Osteocyte (in vitro differentiated cells): ENCODE measurements at places on chromosomes 3 and 15. TPM values are rescaled to one million over a fixed set of nuclear protein-coding genes. Genes with fewer than 3 reads are reported as not detected.

GRCh38 chr15:36403351-36403750 is 176.1 kb upstream of the CDIN1 start:
- no peak overlapping the region for H3K4me3 ChIP-seq
- DNase-seq: no peak
- peaks cover 2% of the 10 kb centered on the region for H3K36me3 ChIP-seq
- no peak overlapping the region for H3K27ac ChIP-seq
- H3K4me1 ChIP-seq: peaks cover 30% of the 10 kb centered on the region

GRCh38 chr3:50381383-50381782 is 22.1 kb upstream of the TMEM115 start:
- H3K27ac ChIP-seq: no peak overlapping the region
- DNase-seq: no peak
- peaks cover 9% of the 10 kb centered on the region for H3K27me3 ChIP-seq
- no peaks in the 10 kb centered on the region for H3K36me3 ChIP-seq

GRCh38 chr15:73024168-73024567 is 28.1 kb upstream of the NEO1 start:
- no peak overlapping the region for H3K27ac ChIP-seq
- H3K4me1 ChIP-seq: no peaks in the 10 kb centered on the region
- H3K27me3 ChIP-seq: peaks cover 38% of the 10 kb centered on the region
- DNase-seq: no peak

DNA sequence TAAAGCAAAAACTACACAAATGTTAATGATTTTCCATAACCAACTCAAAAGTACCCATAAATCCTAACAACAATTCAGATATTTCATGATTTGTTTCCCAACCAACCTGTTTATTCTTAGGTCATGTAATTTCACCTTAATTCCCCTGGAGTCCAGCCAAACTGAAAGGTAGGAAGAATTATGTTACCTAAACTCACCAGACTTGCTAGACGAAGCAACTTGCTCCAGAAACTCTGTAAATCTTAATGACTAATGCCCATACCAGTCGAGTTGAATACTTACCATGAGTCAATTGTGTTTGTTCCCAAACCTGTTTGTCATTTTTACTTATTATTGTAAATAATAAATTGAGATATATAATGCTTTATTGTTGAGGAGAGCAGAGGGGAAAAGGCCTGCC is 1030.0 kb downstream of the TBL1XR1 start:
- DNase-seq: no peak
- no peak overlapping the region for H3K4me3 ChIP-seq
- H3K27ac ChIP-seq: no peak overlapping the region
- H3K27me3 ChIP-seq: peaks cover 5% of the 10 kb centered on the region
- no peaks in the 10 kb centered on the region for H3K4me1 ChIP-seq

- no peak overlapping the region for H3K4me3 ChIP-seq
- no peaks in the 10 kb centered on the region for H3K4me1 ChIP-seq
- no peak for DNase-seq
- H3K27ac ChIP-seq: no peak overlapping the region
Observed at GRCh38 chr15:39021341-39021740, 456.7 kb upstream of the RASGRP1 start.

GRCh38 chr15:60130398-60130797 is 126.3 kb downstream of the FOXB1 start:
- no peak for DNase-seq
- H3K4me3 ChIP-seq: no peak overlapping the region
- H3K27me3 ChIP-seq: peaks cover 41% of the 10 kb centered on the region
- H3K36me3 ChIP-seq: no peaks in the 10 kb centered on the region
- peaks cover 15% of the 10 kb centered on the region for H3K4me1 ChIP-seq

The GOLGA8S gene
- 0.30 and 0.44 TPM in 2 replicates for total RNA-seq

The C3orf49 gene
- not detected in 2 replicates for total RNA-seq
